ENCODE measurements at places on chromosomes 4 and X.

DNA sequence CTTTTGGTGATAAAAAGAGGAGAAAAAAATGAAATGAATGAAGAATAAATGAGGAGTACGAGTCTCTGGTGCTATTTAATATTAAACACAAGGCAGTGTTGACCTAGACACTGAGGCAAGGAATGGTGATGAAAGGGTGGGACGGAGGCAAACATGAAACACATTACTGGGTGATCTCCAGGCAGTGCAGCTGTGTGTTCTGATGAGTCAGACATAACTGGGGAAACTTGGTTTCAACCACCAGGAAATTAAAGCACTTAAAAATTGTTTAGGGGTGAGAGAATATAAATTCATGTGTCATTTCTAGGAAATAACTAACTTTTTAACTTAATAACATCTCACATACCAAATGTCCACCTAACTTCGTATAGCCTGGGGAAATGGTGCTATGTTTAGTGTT is 19.7 kb upstream of the CXCL6 start:
- no peak for DNase-seq

- no peak for DNase-seq
These were observed 805.4 kb upstream of the GALNTL6 start for GRCh38 chr4:171007618-171008390.

DNA sequence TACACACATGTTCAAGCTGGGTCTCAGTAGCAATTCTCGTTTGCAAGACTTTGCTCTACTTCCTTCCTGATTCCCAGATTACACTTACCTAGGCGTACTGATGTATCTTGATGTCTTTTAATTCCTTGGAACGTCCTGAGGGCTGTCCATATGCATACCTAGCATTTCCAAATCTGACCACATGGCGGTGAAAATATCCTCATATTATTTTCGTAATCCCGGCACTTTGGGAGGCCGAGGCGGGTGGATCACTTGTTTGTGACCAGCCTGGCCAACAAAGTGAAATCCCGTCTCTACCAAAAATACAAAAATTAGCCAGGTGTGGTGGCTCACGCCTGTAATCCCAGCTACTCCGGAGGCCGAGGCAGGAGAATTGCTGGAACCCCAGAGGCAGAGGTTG is 1786.3 kb upstream of the TENM3 start:
- no peak for DNase-seq

- no peak for DNase-seq
These were observed 243.0 kb upstream of the KCNIP4 start for GRCh38 chr4:22191565-22191964.

GRCh38 chrX:38368774-38369173 is 16.4 kb downstream of the OTC start:
- DNase-seq: no peak

DNA sequence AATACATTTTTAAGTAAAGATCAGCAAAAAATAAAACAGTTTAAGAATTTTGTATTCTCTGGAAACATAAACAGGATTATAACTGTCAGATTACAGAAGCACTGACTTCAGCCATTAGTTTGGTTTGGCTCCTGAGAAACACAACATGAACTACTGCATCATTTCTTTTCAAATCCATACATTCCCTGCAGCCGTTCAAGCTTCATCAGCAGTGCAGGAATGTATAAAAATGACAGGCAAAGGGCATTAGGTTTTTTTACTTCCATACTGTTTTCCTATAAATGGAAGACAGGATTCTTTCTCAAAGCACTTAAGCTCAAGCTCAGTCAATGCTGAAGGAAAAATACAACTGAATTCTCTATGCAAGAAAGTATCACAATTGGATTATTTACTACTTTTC is 4.2 kb upstream of the MAB21L2 start:
- DNase-seq: no peak

DNA sequence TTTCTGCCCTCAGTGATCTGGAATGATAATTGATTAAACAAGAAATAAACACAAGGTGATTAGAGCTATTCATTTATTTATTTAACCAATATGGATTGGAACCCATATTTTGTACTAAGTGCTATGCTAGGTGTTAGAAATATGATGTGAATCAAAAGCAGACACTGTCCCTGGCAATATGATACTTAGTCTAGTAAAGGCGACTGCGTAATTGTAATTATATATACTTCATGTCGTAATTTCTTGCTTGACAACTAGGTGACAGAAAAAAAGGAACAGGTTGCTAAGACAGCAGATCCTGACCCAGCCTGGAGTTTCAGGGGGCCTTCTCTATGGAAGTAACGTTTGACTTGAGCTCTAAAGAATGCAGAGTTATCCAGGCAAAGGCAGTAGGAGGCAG is 236.5 kb upstream of the F9 start:
- no peak for DNase-seq

GRCh38 chr4:38133711-38134480 is 173.7 kb downstream of the PTTG2 start:
- no peak for DNase-seq

- DNase-seq: no peak
These were observed 105.6 kb downstream of the NEUROG2 start for GRCh38 chr4:112410364-112410763.

- DNase-seq: no peak
These were observed 38.7 kb upstream of the INTS6L start for GRCh38 chrX:135481696-135482179.

GRCh38 chr4:76305033-76305687 is 1.4 kb upstream of the STBD1 start:
- no peak for DNase-seq

GRCh38 chrX:13899607-13900006 is 82.7 kb upstream of the GPM6B start:
- no peak for DNase-seq

GRCh38 chr4:1297023-1297395 is 7.3 kb downstream of the MAEA start:
- no peak for DNase-seq

All from stimulated activated CD4-positive, alpha-beta T cell treated with anti-CD3 and anti-CD28 coated beads, Interleukin-12 subunit alpha, Interleukin-12 subunit beta, amount 100 ng/mL, for 4 hours (primary cell).